ENCODE measurements at places on chromosomes 1 and 21.

- DNase-seq, result no peak
Measured at GRCh38 chr1:149903836-149904491, 4.6 kb downstream of the BOLA1 start.

GRCh38 chr1:167681024-167681423, 40.8 kb upstream of the MPZL1 start:
- DNase-seq, result no peak

- DNase-seq, result no peak
Measured at GRCh38 chr1:180597520-180597919, 34.3 kb upstream of the XPR1 start.

GRCh38 chr1:70211541-70211940, 6.2 kb upstream of the LRRC40 start:
- DNase-seq, result no peak

GRCh38 chr1:85617633-85618100, 37.1 kb downstream of the CCN1 start:
- DNase-seq, result no peak

DNA sequence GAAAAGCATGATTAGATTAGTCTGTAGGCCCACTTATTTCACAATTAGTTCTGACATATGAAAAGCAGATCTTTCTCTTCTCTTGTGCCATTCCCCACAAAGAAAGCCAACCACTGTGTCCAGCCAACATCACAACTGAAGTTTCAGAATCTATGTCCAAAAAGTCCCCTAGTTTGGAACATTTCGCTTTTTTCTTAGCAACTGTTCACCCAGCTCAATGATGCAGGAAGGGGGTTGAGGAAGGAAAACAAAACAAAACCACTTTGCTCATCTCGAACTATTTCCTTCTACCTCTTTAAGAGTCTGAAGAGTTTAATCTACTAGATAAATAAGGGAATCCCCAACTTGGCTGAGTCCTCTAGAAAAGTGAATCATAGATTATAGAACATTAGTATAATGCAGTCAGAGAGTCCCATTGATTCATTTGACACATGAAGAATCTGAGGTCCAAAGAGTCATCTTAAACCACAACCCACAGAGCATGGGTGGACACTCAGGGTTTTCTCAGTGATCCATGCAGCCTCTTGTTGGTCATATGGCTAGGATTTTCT, 159.3 kb upstream of the SGIP1 start:
- DNase-seq, result no peak

GRCh38 chr1:160682983-160683865, 28.4 kb downstream of the CD48 start:
- DNase-seq, result no peak

DNA sequence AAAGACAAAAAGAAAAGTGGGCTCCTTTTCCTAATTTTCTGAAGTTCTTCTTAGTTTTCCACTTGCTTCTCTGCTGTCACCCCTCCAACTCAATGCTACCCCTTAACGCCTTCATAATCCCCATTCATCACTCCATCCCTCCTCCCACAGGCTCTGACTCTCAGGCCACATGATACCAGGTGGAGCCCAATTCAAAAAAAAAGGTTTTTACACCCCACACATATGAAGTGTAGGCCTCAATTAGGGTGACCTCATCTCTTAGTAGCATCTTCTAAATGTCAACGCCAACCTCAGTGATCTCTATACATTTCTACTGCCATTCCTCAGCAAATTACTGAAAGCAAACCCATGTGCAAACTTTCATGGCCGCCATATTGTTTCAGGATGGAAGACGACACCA, 6.4 kb downstream of the SSBP3 start:
- DNase-seq, result no peak

GRCh38 chr1:224734261-224734935, 118.3 kb downstream of the CNIH3 start:
- DNase-seq, result no peak

DNA sequence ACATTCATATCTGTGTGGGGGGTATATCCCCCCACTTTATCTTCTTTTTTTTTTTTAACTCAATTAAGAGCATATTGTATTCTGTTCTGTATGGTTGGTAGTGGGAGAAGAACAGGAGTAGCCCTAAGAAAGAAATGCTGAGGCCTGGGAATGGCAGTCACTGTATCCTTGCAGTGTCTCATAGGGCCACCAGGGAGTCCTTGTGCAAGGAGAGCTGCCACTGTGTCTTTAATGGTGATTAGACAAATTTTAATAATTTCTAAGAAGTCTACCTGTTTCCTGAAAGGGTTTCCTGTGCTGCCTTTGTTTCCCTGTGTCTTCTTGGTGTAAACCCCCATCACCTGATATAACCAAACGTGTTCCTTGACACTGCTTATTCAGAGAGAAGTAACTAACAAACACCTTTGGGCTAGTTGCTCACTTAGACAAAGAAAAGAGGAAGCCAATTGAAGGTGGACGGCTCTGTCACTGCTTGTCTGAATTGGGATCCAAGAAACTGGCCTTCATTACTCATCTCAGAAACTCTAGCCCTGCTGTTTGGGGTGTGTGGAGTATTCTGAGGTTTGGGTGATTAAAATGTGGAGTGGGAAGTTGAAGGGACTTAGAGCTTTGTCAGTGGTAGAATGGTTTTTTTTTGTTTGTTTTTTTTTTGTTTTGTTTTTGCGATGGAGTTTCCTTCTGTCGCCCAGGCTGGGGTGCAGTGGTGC, 15.2 kb downstream of the GIPC2 start:
- no peak for DNase-seq

DNA sequence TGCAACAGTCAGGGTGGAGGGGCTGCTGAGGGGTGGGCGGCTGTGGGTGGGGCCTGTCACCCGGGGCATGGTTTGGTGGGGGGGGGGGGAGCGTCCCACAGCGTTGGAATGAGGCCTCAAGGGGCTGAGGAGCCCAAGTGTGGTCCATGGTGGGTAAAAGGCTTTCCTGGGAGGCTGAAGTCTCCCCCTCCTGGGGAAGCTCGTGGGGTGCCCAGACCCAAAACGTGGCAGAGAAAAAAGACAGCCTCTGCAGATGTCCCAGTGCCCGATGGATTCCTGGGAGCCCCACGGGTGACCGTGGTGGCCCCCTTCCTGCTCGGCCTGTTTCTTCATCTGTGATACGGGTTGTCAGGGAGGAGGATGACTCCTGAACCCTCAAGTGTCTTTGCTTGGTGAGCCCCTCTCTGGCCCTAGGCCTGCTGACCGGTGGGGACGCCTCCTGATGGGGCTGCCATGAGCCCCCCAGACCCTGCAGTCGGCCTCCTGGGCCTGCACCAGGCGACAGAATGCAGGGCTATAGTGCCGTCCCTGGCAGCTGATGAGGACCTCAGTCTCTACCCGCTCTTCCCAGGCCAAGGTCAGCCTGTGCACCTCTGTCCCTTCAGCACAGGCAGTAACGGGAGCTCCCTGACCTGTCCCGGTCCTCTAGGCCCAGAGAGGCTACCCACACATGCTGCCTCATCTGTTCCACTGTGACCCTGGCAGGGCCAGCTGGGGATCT, 1.1 kb downstream of the OBSCN start:
- no peak for DNase-seq

- DNase-seq, result no peak
Measured at GRCh38 chr1:115258302-115258866, 79.7 kb downstream of the NGF start.

DNA sequence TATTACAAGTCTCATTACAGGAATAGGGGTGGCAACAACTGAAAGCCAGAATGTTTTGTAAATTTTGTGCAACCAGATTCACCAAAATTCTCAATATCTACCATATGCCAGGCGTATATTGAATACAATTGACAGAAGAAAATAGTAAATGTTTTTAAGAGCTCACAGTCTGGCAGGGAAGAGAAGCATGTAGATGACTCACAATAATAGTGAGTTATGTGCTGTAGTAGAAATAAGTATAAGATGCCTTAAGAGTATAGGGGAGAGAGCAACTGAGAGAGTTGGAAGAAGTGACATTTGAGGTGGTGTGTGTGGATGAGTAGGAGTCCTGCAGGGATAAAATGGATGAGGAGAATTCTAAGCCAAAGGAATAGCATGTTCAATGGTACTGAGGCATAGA, 170.5 kb upstream of the FGGY start:
- no peak for DNase-seq

GRCh38 chr1:14970115-14970798, 183.3 kb upstream of the TMEM51 start:
- no peak for DNase-seq

DNA sequence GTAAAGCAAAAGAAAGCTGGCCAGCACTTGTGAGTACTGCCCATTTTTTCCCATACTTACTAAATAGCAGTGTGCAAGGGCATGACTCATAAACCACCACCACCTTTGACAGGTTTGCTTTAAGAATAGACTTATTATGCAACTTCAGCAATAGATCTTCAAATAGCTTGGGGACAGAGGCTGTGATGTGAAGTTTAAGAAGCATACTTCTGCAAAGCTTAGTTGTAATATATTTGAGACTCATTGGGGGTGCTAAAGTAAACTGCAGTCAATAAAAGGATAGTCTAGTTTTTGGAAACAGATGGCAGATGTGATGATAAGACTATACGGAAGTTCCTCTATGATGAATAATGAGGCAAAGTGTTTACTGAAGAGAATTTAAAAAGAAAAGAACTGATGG, 210.0 kb downstream of the PLA2G4A start:
- DNase-seq, result no peak

DNA sequence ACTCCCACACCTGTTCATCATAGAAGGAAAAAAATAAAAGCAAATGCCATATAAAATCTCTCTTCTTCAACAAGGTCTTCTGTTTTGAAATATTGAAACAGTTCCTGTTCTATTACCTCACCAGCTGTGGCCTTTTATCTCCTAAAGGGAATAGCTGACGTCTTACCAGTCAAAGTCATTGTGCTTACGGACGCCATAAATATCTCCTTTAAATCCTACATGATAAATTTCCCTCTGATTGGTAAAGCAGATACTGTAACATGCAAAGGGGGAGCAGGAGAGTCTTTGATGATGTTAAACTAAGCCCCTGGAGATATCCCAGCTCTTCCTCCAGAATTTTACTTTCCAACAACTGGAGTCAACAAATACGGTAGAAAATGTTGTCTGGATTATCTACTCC, 168.4 kb downstream of the ZC3H11B start:
- DNase-seq, result no peak

DNA sequence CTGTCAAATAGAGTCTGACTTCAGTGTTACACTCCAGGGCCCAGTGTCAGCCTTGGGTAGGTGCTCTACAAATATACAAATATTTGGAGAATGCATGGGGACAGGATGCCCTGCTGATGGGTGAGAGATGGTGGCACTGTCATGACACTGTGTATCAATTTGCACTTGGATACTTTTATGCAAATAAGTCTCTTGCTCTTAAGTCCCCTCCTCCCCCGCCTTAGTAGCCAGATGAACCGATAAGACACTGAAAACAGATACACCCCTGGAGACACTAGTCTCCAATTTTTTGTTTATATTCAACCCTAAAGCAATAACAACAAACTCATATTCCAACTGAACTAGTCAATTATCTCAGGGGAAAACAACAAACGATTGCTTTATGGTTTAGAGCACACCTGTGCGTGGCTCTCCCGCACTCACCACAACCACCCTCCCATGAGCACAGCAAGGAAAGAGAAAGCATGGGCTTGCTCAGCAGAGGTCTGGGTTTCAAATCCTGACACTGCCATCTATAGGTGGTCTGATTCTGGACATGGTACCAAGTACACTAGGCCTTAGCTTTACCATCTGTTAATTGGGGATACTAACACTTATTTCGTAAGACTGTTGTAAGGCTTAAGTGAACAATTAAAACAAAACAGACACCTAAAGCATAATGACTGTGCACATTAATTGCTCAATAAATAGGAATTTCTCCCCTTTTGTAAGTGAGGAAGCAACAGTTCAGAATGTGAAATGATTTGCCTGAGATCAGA, 50.3 kb downstream of the HIVEP3 start:
- no peak for DNase-seq

- DNase-seq, result peak; percentile 64
Measured at GRCh38 chr1:222455188-222455879, 92.6 kb downstream of the HHIPL2 start.

- no peak for DNase-seq
Measured at GRCh38 chr1:40171036-40171435, 9.8 kb downstream of the RLF start.

DNA sequence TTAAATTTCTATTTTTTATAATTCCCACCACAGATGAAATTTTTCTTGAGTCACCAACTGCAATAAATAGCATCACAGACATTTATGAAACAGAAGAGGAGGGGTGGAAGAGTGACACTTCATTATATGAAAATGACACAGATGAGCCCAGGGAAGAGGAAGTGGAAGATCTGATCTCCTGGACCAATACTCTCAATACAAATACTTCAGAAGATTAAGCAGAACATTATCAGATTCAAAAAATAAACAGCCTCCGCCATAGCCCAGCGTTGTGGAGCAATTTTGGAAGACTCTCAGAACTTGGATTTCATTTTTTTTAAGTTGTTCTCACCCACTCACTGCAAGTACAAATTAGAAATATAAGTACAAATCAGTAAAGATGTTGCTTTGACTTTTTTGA, 63.6 kb downstream of the UBE2U start:
- DNase-seq, result no peak

- DNase-seq, result peak; percentile 43
Measured at GRCh38 chr1:77281491-77282186, at the start of gene AK5. AK5 (plus strand) TSS chr1:77282019; CDS start chr1:77282314, 295 bp downstream.

DNA sequence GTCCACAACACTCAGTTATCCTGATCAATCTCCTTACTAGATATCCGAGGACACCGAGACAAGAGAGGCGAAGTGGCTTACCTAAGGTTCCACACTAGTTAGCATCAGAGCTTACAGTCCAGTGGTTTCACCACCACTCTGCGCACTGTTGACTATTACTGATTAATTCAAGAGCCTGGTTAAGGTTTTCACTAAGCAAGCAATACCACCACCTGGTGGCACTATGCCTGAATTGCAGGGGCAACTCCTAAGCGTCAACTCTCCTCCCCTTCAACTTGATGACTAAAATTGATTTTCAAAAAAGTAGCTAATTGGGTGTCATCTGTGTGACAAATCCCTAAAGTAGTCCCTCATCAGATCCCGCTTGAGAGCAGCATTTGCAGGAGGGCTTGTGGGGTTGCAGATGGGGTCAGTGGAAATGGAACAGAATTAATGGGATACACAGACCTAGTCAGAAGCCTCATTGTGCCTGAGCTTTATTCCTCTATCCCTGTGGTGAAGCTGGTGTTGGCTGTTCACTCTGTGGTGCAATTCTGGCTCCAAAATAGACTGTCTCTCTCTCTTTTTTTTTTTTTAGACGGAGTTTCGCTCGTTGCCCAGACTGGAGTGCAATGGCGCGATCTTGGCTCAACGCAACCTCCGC, 9.1 kb downstream of the TTC22 start:
- DNase-seq, result no peak
